ENCODE measurements at places on chromosomes 2 and 18.

GRCh38 chr2:182716650-182716979, 558 bp downstream of the DNAJC10 start:
- peaks cover 15% of the 10 kb centered on the region for H3K4me1 ChIP-seq
- no peaks in the 10 kb centered on the region for H3K27me3 ChIP-seq
- H3K4me3 ChIP-seq, result no peak overlapping the region
- no peak overlapping the region for H3K27ac ChIP-seq
- no peak for DNase-seq

DNA sequence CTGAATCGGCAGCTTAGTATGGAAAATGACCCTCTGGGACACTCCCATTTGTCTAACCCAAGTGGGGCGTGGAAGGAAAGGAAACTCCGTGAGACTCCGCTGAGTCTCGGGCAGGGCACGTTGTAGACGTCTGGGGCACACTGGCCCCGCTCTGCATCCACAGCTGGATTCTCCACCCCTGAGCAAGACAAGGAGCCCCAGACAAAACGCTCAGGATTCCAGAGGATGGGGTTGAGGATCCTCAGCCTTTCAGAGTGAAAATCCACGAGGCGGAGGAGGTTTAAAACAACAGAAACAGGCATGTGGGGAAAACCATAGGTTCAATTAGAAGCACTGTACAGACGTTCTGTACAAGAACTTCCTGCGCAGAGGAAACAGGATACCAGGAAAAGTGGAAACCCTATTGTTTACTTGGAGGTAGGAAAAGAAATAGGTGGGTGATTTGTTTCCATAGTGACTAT, 124.9 kb upstream of the ZNF236 start:
- H3K4me1 ChIP-seq, result no peaks in the 10 kb centered on the region
- no peaks in the 10 kb centered on the region for H3K36me3 ChIP-seq
- no peak overlapping the region for H3K27ac ChIP-seq
- H3K27me3 ChIP-seq, result peaks cover 10% of the 10 kb centered on the region

DNA sequence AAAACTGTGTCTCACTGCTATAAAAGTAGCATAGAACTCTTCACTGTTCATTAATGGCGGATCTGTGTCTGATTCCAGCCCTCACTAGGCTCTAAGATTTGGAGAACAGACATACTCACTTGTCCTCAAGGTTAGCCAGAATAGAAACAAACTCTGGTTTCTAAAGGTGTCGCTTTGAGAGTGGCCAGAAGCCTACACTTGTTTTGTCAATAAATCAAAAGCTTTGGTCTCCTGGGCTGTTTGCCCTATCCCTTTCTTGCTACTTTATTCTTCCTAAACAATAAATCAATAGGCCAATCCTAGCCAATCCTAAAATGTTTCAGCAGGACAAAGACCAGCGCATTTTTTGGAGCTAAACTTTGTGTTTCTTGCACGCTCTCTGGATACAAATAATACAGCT, 1064.6 kb upstream of the CHAC2 start:
- no peaks in the 10 kb centered on the region for H3K27me3 ChIP-seq
- no peaks in the 10 kb centered on the region for H3K36me3 ChIP-seq
- no peak overlapping the region for H3K4me3 ChIP-seq
- no peaks in the 10 kb centered on the region for H3K4me1 ChIP-seq
- no peak for DNase-seq
- H3K27ac ChIP-seq, result no peak overlapping the region

- no peak for DNase-seq
- H3K27me3 ChIP-seq, result no peaks in the 10 kb centered on the region
- no peak overlapping the region for H3K4me3 ChIP-seq
- H3K36me3 ChIP-seq, result peaks cover 38% of the 10 kb centered on the region
These were observed 35.7 kb downstream of the FEZ2 start for GRCh38 chr2:36562240-36562639.

GRCh38 chr2:14428056-14428455, 204.5 kb upstream of the LRATD1 start:
- no peaks in the 10 kb centered on the region for H3K4me1 ChIP-seq
- no peaks in the 10 kb centered on the region for H3K36me3 ChIP-seq
- H3K27ac ChIP-seq, result no peak overlapping the region
- H3K27me3 ChIP-seq, result no peaks in the 10 kb centered on the region
- no peak for DNase-seq
- no peak overlapping the region for H3K4me3 ChIP-seq

DNA sequence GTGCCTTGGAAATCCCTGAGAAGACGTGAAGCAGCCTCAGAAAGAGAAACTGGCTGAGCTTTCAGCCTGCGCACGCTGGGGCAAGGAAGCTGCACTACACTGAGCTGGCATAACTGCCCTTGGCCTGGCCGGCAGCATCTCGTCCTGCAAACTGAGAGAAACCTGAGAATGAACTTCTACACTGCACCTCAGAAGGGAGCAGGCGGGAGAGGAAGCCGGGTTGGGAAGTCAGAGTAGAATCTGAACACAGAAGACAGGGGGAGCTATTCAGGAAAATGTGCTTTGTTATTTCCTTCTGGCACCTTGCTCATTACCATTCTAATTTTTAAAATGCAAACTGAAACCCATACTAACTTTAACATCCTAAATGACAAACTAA, 70.9 kb downstream of the ZEB2 start:
- H3K4me3 ChIP-seq, result peak overlapping the region; percentile 76
- peak; percentile 8 for DNase-seq
- H3K4me1 ChIP-seq, result peaks cover 47% of the 10 kb centered on the region
- H3K27me3 ChIP-seq, result no peaks in the 10 kb centered on the region

DNA sequence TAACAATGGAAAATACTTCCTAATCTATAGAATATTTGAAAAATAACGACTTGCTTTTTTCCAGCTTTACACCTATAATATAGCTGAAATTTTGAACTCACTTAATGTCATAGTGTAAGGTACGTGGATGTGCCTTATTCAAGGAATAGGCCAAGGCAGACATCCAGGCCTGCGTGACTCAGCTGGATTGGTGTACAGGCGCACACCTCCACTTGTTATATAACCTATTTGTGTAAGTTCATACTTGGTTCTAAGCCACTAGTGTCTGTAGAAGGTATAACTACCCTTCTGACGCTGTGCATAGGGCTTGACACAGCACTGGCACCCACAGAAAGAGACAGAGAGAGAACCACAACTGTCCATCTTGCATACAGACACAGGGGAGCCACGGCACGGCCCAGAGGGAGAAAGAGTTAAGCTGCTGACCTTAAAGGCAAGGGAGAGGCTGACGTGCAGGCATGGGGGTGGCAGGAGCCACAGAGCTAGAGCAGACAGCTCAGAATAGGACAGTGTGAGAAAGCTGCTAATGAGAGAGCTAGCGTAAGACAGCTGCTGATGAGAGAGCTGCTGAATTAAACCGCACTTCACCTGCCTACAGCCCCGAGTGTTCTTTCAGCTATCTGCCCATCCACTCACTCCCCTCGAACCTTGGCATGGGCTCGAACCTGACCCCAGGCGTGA, 16.1 kb downstream of the CCDC178 start:
- no peak overlapping the region for H3K27ac ChIP-seq
- DNase-seq, result no peak
- H3K36me3 ChIP-seq, result no peaks in the 10 kb centered on the region
- no peaks in the 10 kb centered on the region for H3K27me3 ChIP-seq
- H3K4me1 ChIP-seq, result no peaks in the 10 kb centered on the region

GRCh38 chr18:45839414-45840395, 14.2 kb downstream of the SIGLEC15 start:
- no peak overlapping the region for H3K4me3 ChIP-seq
- no peak overlapping the region for H3K27ac ChIP-seq
- H3K27me3 ChIP-seq, result peaks cover 24% of the 10 kb centered on the region
- DNase-seq, result no peak

DNA sequence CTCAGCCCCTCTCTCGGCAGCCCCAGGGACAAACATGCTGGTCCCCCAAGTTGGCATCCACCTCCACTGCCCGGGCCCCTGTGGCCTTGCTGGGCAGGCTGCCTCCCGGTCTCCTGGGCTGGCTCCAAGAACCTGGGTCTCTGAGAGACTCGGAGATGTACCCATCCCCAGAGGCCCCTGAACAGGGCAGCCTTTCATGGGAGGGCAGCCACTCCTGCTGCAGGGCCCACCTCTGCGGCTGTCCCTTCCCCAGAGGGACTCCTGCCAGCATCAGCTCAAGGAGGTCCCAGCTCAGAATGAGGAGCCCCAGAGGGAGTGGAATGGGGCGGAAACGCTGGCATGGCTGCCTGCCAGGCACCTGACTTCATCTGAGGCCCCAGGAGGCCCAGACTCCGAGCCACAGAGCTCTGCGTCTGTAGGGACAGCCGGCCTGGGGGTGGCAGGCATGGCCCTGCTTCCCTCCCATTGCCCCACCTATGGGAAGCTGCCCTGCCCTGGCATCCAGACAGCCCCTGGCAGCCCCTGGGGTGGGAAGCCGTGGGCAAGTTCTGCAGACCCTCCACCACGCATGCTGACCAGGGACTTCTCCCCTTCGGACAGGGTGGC, 857 bp upstream of the CROCC2 start:
- H3K27me3 ChIP-seq, result no peaks in the 10 kb centered on the region
- peaks cover 2% of the 10 kb centered on the region for H3K4me1 ChIP-seq
- H3K27ac ChIP-seq, result no peak overlapping the region

DNA sequence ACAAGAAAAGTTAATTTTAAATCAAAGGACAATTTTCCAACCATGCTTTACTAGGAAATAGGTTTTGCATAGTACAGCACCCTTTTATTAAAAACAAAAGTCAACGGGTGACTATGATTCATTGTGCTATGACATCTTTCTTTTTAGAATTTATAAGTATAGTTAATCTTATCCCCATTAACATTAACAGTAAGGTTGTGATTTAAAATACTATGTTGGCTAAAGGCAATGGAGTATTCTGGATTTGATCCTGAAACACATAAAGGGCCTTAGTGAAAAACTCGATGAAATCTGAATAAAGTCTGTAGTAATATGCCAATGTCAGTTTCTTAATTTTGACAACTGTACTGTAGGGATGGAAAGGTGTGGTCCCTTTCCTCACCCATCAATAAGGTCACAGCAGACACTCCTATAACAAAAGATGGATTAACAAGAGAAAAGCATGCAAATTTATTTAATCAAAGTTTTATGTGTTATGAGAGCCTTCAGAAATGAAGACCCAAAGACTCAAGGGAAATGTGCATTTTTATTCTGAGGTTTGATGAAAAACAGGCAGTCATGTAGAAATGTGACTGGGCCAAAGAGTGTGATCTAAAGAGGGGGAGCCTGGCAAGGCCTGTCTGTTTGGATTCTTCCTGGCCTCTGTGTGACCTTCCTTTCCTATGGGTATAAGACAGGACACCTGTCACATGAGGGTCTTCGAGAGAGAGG, 731.4 kb downstream of the TSN start:
- H3K27me3 ChIP-seq, result no peaks in the 10 kb centered on the region
- H3K27ac ChIP-seq, result no peak overlapping the region
- H3K36me3 ChIP-seq, result no peaks in the 10 kb centered on the region
- H3K4me1 ChIP-seq, result no peaks in the 10 kb centered on the region

GRCh38 chr2:179686718-179687342, 174.6 kb downstream of the ZNF385B start:
- no peak overlapping the region for H3K4me3 ChIP-seq
- H3K4me1 ChIP-seq, result no peaks in the 10 kb centered on the region
- H3K36me3 ChIP-seq, result no peaks in the 10 kb centered on the region
- DNase-seq, result no peak

- peaks cover 14% of the 10 kb centered on the region for H3K36me3 ChIP-seq
- no peak for DNase-seq
- peaks cover 4% of the 10 kb centered on the region for H3K4me1 ChIP-seq
- H3K4me3 ChIP-seq, result no peak overlapping the region
- H3K27ac ChIP-seq, result no peak overlapping the region
These were observed 141.9 kb downstream of the RHBDD1 start for GRCh38 chr2:226977775-226978190.

- no peak for DNase-seq
- no peaks in the 10 kb centered on the region for H3K4me1 ChIP-seq
- H3K36me3 ChIP-seq, result no peaks in the 10 kb centered on the region
- peaks cover 4% of the 10 kb centered on the region for H3K27me3 ChIP-seq
- no peak overlapping the region for H3K27ac ChIP-seq
These were observed 98.4 kb upstream of the OSR1 start for GRCh38 chr2:19456705-19457309.

DNA sequence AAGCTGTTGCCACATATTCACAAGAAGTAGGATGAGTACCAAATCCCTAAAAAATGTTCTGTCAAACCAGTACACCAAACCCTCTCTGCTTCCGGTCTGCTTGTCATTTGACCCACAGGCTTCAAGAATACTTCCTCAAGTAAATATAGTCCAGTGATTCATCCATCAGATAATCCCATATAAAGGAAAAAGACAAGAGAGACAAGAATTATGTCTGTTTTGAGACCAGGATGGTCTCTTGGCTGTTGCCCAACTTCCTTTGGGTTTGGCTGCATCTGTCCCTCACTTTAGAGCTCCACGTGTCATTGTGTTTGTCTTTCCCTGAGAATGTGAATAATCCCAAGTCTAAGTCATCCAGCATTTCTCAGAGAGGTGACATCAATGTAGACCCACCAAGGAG, 91.5 kb upstream of the NRP2 start:
- H3K4me1 ChIP-seq, result no peaks in the 10 kb centered on the region
- no peaks in the 10 kb centered on the region for H3K36me3 ChIP-seq
- peaks cover 6% of the 10 kb centered on the region for H3K27me3 ChIP-seq
- no peak for DNase-seq
- H3K27ac ChIP-seq, result no peak overlapping the region

- no peaks in the 10 kb centered on the region for H3K4me1 ChIP-seq
- DNase-seq, result no peak
- no peaks in the 10 kb centered on the region for H3K27me3 ChIP-seq
- no peaks in the 10 kb centered on the region for H3K36me3 ChIP-seq
- H3K4me3 ChIP-seq, result no peak overlapping the region
These were observed 450.9 kb downstream of the FBXO15 start for GRCh38 chr18:73696698-73697097.

- H3K27me3 ChIP-seq, result no peaks in the 10 kb centered on the region
- H3K27ac ChIP-seq, result no peak overlapping the region
- H3K4me3 ChIP-seq, result no peak overlapping the region
- H3K36me3 ChIP-seq, result no peaks in the 10 kb centered on the region
These were observed 619.0 kb downstream of the SLC4A3 start for GRCh38 chr2:220246386-220246785.

GRCh38 chr2:194203898-194204297, 1453.1 kb upstream of the SLC39A10 start:
- no peaks in the 10 kb centered on the region for H3K4me1 ChIP-seq
- H3K27ac ChIP-seq, result no peak overlapping the region
- no peak for DNase-seq
- no peak overlapping the region for H3K4me3 ChIP-seq
- H3K36me3 ChIP-seq, result no peaks in the 10 kb centered on the region

DNA sequence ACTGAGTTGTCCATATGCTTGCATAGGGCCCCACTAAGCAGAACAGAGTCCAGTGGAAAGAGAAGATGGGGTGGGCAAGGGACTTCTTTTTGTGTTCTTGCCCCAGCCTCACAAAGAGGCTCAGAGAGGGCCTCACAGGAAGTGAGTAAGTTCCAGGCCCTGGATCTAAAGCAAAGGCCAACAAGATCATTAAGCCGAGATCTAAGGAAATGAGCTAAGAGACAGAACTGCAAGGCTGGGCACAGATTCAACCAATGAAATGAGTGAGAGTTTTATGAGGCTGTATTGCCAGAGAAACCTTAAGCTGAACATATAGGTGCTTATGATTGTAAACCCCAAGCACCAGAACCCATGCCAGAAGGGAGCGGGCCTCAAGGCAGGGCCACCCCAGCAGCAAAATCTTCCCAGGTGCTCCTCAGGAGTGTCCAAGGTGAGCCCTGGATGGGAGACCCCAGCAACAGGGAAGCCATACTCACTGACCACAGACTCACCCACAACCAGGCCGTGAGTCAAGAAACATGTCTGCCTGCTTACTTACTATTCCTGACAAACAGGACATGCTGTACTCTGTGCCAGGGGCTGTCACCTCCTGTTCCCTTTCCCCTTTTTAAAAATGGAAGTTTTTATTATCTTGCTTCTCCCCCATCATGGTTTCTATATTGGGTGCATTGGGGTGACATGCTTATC, 40.2 kb downstream of the SLC14A1 start:
- DNase-seq, result no peak
- peaks cover 7% of the 10 kb centered on the region for H3K4me1 ChIP-seq
- H3K36me3 ChIP-seq, result no peaks in the 10 kb centered on the region

Data from memory B cell (primary cell).